Renal cortical epithelial cell (primary cell): ENCODE measurements at places on chromosomes 7 and 10.

GRCh38 chr7:118793582-118793981, 569.1 kb downstream of the ANKRD7 start:
- DNase-seq: no peak

GRCh38 chr10:2990764-2991163, 76.6 kb upstream of the PFKP start:
- no peak for DNase-seq

- DNase-seq: peak; percentile 76
These were observed 15.6 kb upstream of the AQP1 start for GRCh38 chr7:30896036-30896435.

DNA sequence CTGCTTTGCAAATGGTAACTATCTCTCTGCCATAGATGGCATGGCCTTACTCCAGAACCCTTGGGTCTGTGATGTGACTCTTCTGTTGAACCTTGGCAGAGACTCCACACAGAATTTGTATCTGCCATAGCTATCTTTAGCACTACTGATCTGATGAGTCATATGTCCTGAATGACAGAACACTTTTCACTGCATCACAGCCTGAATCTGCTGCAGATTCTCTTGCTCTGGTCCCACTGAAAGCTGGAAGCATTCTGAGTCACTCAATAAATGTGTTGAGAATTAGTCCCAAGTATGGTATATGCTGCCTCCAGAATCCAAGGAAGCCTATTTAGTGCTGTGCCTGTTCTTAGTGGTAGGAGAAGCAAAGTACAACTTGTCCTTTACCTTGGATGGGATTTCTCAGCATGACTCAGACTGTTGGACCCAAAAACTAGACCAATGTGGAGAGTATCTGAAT, 39.5 kb upstream of the ANKRD1 start:
- DNase-seq: peak; percentile 76

GRCh38 chr7:51789489-51789888, 472.9 kb upstream of the COBL start:
- peak; percentile 0 for DNase-seq

DNA sequence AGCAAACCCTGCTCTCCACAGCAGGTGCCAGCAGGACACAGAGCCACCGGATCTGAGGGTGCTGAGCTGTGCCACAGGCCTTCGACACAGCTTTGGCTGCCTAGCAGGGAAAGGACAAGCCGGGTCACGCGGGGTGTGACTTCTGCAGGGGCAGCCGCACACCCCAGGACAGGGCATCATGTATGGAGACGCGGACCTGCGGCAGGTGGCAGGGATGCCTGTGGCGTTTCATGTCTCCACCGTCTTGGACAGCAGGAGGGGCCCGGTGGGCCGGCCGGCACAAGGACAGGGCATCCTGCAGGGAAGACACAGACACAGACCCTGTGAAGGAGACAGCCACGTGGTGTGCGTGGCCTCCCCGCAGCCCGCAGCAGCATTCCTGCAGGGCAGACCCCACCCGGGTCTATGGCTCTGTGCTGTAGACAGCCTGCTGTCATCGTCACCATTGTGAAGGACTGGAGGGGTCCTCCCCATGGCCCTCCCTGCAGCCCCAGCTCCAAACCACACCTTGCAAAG, 109.2 kb downstream of the PDGFA start:
- no peak for DNase-seq

DNA sequence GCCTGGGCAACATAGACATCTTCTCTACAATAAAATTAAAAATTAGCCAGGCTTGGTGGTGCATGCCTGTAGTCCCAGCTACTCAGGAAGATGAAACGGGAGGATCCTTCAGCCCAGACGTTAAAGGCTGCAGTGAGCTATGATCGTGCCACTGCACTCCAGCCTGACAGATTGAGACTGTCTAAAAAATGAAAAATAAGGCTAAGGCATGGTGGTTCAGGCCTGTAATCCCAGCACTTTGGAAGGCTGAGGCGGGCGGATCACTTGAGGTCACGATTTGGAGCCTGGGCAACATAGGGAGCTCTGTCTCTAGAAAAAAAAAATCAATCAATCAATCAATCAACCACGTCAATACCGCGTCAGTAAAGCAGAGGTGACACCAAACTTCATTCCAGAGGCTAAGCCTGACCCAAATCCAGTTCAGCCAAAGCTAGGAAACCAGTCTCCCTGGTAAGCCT, 31.1 kb downstream of the MRPS24 start:
- no peak for DNase-seq

DNA sequence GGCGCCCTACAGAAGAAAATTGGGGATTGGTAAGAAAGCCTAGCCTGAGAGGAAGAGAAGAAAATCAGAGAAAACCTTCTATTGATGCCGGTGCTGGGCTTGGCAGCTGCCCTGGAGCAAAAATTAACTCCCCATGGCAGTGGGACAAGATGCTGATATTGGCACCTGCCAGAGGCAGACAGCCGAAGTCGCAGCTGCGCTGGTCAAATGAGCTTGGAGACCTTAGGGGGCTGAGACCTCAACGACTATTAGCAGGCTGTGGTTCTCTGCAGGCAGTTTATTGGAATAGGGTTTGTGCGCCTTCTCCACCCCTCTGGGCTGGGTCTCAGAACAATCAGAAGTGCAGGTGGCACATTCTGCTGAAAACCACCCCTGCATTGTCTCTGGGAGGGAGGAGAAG, 213.7 kb downstream of the GFRA1 start:
- no peak for DNase-seq

- DNase-seq: no peak
These were observed 224.6 kb downstream of the WDR37 start for GRCh38 chr10:1280466-1281404.

- peak; percentile 76 for DNase-seq
These were observed 44.6 kb upstream of the VDAC2 start for GRCh38 chr10:75165684-75166622.

- no peak for DNase-seq
These were observed 70.4 kb upstream of the DNAJB12 start for GRCh38 chr10:72425133-72425532.

DNA sequence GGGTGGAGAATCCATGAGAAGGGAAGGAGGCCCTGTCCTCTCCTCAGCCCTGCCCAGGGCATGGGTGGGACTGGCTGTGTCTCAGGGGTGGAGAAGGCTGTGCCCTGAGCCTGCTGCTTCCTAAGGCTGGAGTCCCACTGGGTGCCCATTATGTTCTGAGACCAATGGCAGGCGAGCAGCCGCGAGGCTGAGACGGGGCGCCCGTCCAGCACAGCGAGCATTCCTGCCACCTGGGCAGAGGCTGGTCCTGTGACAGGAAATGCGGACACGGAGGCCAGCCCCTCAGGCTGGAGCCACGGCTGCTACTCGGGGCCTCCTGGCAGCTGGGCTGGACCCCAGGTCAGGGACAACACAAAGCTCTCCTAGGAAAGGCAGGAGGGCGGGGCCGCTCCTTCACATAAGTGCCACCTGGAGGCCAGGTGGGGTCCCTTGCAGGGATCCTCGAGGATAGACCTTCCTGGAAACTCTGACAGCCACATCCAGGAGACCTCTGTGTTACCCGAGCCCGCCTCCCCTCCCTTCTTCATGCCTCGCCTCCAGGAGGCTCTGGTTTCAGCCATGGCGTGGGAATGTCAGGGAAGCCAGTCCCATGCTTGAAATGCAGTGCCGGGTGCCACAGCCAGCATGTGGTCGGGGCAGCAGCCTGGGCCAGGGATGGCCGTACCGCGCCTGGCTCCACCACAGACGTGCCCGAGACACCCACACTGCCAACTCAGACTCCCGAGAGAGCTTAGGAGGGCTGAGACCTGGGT, 173.9 kb downstream of the USP6NL start:
- DNase-seq: no peak

- DNase-seq: no peak
These were observed 165.3 kb downstream of the AGMO start for GRCh38 chr7:15396210-15397158.

DNA sequence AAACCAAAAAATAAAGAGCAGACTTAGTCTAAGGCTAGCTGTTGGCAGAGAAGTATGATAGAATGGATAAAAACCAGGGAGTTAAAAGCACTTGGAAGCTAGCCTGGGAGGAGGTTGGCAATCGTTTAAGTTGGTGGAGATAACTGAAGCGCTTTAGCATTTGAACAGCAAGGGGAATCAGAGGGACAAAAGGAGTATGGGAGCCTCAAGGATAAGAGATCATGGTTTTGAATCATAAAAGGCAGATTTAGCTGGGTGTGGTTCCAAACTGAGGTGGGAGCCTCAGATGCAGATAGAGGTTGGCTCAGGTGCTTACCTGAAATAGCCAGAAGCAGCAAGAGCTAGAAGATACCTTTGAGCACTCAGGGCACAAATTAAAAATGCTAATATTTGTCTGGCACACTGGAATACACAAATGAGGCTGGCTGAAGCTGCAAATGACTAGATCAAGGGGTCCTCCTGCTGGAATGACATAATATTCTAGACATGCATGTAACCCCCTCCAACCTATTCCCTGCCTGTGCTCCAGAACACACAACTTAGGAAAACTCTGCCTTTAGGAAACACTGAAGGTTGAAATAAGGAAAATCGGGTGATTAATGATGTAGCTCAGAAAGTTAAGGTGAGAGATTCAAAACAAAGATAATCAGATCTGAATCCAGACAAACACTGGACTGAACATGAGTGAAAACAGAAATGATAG, 372.3 kb upstream of the LRRN3 start:
- DNase-seq: no peak

DNA sequence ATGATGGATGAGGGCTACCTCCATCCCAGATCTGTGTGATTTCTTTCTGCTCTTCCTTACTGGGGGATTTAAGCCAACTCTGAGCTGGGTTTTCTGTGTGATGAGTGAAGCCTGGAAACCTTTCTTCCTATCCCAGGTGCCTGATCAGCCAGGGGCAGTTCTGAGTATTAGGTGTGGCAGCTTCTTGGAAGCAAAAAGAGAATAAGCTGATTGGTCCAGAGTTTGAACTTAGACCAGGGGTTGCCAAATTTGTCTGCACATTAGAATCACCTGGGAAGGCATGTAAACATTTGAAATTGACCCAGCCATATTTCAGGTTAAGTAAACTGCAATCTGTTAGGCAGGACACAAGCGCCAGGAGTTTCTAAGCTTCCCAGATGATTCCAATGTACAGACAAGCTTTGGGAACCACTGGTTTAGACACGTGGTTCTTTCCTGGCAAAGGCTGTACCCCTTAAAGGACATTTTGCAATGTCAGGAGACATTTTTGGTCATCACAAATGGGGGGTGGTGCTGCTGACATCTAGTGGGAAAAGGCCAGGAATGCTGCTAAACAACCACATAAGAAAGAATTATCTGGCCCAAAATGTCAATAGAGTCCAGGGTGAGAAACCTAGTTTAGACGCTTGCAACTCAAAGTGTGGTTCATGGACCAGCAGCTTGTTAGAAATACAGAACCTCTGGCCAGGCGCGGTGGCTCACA, 160.5 kb upstream of the GHITM start:
- DNase-seq: no peak

GRCh38 chr10:133442191-133442966, 11.4 kb upstream of the SCART1 start:
- DNase-seq: no peak

- DNase-seq: no peak
These were observed 54.3 kb upstream of the PPP2R2D start for GRCh38 chr10:131846240-131847101.

DNA sequence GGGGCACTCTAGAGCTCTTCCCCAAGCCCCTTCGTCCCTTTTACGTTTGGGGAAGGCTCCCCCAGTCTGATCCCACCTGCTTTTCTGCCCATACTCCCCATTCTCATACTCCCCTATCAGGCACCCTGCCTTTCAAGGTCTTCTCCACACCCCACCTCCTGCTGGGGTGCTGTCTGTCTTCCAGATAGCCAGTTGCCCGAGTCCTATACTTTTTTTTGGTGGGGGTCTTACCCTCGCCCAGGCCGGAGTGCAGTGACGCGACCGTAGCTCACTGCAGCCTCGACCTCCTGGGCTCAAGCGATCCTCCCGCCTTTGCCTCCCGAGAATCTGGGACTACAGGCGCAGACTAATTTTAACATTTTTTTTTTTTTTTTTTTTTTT, 775 bp upstream of the ABHD11 start:
- no peak for DNase-seq

DNA sequence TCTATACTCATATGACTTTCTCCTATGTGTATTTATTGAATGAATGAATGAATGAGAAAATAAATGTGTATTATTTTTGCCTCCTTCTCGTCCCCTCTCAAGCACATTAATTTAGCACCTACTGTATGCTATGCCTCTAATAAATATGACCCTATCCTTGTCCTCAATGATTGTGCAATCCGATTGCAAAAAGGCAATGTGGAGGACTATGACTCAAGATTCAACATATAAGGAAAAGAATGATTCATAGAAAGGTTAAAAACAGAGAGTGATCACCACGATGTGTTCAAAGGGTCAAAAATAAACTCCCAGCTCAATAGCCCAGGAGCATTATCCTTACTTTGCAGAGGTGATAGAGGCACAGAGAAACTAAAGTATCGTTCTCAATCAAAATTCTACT, 322.8 kb upstream of the SORCS1 start:
- peak; percentile 51 for DNase-seq

- peak; percentile 75 for DNase-seq
These were observed 68.5 kb downstream of the TET1 start for GRCh38 chr10:68628576-68629127.

- no peak for DNase-seq
These were observed 237.3 kb downstream of the CDK14 start for GRCh38 chr7:90833443-90833842.

- DNase-seq: no peak
These were observed 8.3 kb upstream of the RGS10 start for GRCh38 chr10:119550827-119551226.

DNA sequence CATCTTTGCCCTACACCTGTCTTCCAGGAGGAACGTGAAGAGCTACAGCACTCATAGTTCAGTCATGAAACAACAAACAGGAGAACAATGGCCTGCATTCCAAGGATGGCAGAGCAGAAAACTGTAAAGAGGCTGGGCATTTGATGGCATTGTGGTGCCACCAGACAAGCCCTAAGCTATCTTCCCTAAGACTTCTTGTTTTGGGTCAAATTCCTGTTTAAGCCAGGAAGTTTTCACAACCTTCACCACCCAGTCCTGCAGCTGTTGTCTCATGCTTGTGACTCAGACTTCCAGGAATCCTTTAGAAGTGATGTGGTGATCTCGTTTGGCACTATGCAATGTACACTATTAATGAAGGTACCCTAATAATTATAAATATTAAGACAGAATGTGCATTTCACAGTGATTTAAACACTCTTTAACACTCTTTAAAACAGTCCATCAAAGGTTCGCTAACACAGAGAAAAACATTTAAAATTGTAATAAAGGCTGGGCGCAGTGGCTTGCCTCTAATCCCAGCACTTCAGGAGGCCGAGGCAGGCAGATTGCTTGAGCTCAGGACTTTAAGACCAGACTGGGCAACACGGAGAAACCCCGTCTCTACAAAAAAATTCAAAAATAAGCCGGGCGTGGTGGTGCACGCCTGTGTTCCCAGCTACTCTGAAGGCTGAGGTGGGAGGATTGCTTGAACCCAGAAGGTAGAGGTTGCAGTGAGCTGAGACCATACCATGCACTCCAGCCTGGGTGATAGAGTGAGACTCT, 2.7 kb upstream of the HERPUD2 start:
- DNase-seq: peak; percentile 86
